CD4-positive, alpha-beta T cell (primary cell): ENCODE measurements at places on chromosomes 5 and 9. TPM values are rescaled to one million over a fixed set of nuclear protein-coding genes. Genes with fewer than 3 reads are reported as not detected.

GRCh38 chr5:139821806-139822552 is 26.4 kb downstream of the PSD2 start:
- H3K4me3 ChIP-seq: no peak overlapping the region
- no peaks in the 10 kb centered on the region for H3K4me1 ChIP-seq
- no peaks in the 10 kb centered on the region for H3K36me3 ChIP-seq
- no peak for DNase-seq

GRCh38 chr5:72368271-72368670 is 48.1 kb downstream of the PTCD2 start:
- no peaks in the 10 kb centered on the region for H3K27me3 ChIP-seq
- no peaks in the 10 kb centered on the region for H3K4me1 ChIP-seq
- no peak overlapping the region for H3K27ac ChIP-seq
- H3K36me3 ChIP-seq: no peaks in the 10 kb centered on the region
- DNase-seq: no peak

DNA sequence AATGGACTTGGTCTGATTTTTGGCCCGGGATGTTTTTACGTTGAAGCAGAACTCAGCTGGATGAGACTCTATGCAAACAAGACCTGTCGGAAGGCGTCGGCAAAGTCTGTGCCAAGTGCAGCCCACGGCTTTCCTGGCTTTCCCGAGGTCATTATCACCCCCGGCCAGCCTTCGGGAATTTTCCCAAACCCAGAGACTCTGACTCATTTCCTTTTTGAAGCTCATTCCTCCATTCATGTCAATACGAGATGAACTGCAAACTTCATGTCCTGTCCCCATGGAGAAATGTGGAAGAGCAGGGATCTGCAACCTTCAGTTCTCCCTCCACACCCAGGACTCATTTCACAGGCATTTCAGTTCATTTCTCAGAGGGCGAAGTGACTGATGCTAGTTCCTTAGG is 95.3 kb downstream of the IRX2 start:
- no peaks in the 10 kb centered on the region for H3K27me3 ChIP-seq
- no peaks in the 10 kb centered on the region for H3K4me1 ChIP-seq
- H3K36me3 ChIP-seq: no peaks in the 10 kb centered on the region
- H3K27ac ChIP-seq: no peak overlapping the region
- no peak for DNase-seq

- H3K4me3 ChIP-seq: no peak overlapping the region
- H3K27me3 ChIP-seq: no peaks in the 10 kb centered on the region
- DNase-seq: no peak
- H3K4me1 ChIP-seq: peaks cover 5% of the 10 kb centered on the region
- no peaks in the 10 kb centered on the region for H3K36me3 ChIP-seq
These were observed 20.8 kb downstream of the RGS3 start for GRCh38 chr9:113484258-113484730.

The IL5 gene
- not detected for total RNA-seq

The CAVIN4 gene
- 0.08 TPM for total RNA-seq

DNA sequence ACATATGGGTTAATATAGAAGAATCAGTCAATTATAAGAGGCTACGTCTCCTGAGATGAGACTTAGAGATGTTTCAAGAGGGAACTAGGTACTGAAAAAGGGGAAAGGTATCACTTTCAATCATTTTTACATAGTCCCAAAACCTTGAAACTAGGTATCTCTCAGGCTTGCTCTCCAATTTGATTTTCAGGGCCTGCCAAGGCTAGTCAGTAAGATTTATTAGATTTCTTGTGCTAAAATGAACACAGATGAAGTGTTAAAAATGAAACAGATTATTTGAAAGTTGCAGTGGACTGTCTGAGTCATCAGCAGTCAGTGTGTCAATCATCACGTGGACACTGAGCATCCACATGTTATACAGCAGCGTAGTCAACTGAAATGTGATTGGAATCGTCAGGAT is 591.1 kb downstream of the DTWD2 start:
- H3K4me3 ChIP-seq: no peak overlapping the region
- H3K4me1 ChIP-seq: no peaks in the 10 kb centered on the region
- no peak overlapping the region for H3K27ac ChIP-seq
- H3K27me3 ChIP-seq: no peaks in the 10 kb centered on the region
- no peak for DNase-seq
- no peaks in the 10 kb centered on the region for H3K36me3 ChIP-seq

DNA sequence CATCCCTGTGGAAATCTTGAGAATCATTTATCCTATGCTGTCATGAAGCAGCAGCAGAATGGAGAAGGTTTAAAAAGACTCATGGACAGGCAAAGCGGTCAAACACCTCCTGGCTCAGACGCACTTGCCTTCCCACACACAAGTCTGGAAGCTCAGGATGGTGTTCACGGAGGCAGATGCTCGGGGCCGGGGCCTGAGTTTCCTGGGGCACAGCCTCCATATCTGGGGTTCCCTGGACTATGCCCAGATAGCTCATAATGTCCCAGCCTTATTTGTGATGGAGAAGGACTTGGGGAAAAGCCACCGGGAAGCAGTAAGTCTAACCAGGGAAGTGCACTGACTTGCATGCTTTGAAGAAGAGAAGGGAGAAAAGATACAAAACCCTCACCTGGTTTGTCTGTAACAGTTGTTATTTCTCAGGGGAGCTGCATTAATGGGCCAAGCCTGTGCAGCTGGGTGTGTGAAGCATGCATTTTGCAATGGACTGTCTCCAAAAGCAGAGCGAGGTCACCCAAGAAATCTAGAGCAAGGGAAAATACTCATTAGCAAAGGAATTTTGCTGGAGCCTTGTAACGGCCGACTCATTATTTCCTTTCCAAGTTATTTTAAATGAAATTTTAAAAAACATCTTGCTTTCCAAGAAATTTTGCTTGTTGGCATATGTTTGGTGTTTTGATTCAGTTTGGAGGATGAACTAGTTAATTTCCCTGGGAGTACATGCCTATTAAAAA is 3.4 kb downstream of the S1PR3 start:
- no peak overlapping the region for H3K4me3 ChIP-seq
- H3K4me1 ChIP-seq: peaks cover 13% of the 10 kb centered on the region
- H3K27ac ChIP-seq: no peak overlapping the region
- no peaks in the 10 kb centered on the region for H3K36me3 ChIP-seq
- peaks cover 33% of the 10 kb centered on the region for H3K27me3 ChIP-seq

The PCDHGA11 gene
- not detected for total RNA-seq

The PTGES gene
- total RNA-seq: 0.38 TPM

GRCh38 chr9:131658377-131659129 is 81.3 kb downstream of the RAPGEF1 start:
- H3K27me3 ChIP-seq: no peaks in the 10 kb centered on the region
- H3K4me1 ChIP-seq: peaks cover 75% of the 10 kb centered on the region

The HAVCR1 gene
- total RNA-seq: 1.7 TPM

- no peaks in the 10 kb centered on the region for H3K36me3 ChIP-seq
- H3K4me3 ChIP-seq: no peak overlapping the region
- no peak overlapping the region for H3K27ac ChIP-seq
These were observed 311.9 kb upstream of the TLE4 start for GRCh38 chr9:79259858-79260257.

The EPB41L4A gene
- 0.08 TPM for total RNA-seq

DNA sequence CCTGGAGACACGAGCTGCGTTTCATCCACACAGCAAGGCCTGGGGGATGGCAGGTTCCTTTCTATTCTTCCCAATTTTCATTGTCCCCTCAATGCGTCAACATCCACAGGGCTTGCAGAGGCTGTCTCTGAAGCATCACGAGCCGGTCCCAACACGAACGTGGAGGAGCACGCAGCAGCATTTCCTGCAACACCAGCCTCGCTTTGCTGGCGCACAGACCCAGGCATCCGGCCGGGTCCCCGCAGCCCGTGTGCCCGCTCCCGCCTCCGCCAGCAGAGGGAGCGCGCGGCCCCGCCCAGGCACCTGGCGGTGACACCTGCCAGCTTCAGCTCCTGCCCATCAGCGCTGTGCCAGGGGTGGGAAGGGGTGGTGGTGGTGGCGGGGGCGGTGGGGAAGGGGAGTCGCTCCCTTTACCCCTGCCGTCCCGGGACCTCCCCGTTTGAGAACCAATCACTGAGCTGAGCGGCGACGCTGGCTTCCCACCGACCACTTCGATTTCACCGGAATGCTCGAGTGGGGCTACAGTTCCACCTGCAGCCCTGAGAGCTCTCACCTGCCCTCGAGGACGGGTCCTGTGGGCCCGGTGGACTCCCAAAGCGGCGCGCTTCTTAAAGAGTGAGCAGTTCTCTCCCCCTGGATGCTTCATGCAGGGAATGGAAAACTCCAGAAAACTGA is 464.5 kb downstream of the ICE1 start:
- H3K4me3 ChIP-seq: no peak overlapping the region
- H3K36me3 ChIP-seq: no peaks in the 10 kb centered on the region
- H3K27ac ChIP-seq: no peak overlapping the region
- H3K4me1 ChIP-seq: no peaks in the 10 kb centered on the region

DNA sequence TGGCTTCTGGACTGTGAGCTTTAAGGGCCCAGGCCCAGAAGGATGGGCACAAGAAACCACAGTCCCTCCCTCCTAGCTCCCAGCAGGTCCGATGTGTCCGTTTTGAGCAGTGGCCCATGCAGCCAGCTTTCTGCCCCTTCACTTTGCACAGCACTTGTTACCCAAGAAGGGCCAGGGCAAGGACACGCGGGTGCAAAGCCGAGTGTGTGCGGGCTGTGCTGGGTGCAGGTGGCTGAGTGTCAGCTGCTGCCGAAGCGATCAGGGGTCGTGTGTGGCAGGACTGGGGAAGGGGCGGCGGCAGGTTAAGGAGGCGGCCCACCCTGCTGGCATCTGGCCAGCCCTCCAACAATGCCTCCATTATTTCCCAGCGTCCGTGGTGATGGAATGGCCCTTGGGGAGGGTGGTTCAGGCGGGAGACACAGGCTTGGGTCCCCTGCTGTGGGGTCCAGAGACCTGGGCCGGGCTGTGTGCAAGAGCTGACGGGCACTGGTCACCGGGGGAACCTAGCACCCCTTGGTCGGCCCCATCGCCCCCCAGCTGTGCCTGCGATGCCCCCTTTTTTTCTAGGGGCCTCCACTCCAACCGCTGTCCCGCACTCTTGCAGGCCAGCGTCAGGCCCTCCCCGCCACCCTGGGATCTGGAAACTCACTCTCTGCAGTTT is 653 bp downstream of the LHX3 start:
- H3K4me1 ChIP-seq: no peaks in the 10 kb centered on the region
- H3K27me3 ChIP-seq: peaks cover 41% of the 10 kb centered on the region
- no peak overlapping the region for H3K4me3 ChIP-seq
- no peak overlapping the region for H3K27ac ChIP-seq

DNA sequence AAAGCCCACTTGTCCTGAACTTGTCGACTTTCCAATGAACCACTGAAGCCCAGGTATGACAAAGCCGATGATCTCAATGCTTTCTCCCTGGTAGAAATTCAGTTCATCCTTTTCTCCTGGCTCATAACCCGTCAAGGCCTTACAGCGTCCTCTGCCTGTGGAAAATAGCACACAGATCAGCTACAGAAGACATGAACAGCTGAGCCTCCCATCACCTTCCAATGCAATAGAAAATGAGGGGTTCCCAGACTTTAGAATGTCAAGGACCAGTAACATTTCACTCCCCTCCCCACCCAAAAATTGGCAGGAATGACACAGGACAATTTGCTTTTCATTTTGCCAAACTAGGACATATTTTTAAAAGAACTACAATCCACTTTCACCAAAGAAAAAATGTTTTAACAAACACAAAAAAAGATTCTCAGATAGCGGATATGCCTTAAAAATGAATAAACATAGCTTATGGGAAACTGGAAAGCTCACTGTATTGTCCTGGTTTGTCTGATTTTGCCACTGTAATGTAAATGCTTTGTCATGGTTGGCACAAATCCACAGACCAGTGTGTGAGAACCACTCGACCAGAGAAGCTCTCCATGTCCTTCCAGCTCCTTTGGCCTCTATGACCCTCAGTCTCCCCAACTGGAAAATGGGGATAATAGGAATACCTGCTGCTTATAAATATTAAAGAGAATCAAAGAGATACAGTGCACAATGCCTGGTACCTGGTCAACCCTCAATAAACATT is 24.4 kb downstream of the SH3TC2 start:
- no peak for DNase-seq
- no peaks in the 10 kb centered on the region for H3K36me3 ChIP-seq

DNA sequence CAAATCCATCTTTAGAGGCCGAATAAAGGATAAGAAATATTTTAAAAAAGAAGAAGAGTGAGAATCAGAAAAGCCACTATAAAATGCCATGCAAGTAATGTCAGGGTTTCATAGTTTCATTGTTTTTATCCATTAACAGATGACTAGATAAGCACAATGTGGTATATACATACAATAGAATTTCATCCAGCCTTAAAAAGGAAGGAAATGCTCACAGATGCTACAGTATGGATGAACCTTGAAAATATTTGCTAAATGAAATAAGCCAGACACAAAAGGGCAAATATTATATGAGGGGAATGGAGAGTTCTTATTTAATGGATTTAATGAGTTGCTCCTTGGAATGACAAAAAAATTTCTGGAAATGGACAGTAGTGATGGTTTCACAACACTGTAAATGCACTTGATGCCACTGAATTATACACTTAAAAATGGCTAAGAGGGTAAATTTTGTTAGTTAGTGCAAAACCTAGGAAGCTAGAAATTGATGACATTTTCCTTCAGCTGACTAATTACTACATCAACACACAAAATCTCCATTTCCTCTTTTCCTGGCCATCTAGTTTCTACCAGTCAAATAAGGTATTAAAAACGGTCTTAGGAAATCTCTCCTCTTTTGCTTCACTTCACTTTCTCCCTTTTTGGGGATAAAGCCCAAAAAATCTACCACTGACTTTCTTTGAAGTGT is 86.6 kb downstream of the GNA14 start:
- no peaks in the 10 kb centered on the region for H3K27me3 ChIP-seq
- no peak for DNase-seq
- no peak overlapping the region for H3K4me3 ChIP-seq
- no peaks in the 10 kb centered on the region for H3K4me1 ChIP-seq
- H3K36me3 ChIP-seq: no peaks in the 10 kb centered on the region

DNA sequence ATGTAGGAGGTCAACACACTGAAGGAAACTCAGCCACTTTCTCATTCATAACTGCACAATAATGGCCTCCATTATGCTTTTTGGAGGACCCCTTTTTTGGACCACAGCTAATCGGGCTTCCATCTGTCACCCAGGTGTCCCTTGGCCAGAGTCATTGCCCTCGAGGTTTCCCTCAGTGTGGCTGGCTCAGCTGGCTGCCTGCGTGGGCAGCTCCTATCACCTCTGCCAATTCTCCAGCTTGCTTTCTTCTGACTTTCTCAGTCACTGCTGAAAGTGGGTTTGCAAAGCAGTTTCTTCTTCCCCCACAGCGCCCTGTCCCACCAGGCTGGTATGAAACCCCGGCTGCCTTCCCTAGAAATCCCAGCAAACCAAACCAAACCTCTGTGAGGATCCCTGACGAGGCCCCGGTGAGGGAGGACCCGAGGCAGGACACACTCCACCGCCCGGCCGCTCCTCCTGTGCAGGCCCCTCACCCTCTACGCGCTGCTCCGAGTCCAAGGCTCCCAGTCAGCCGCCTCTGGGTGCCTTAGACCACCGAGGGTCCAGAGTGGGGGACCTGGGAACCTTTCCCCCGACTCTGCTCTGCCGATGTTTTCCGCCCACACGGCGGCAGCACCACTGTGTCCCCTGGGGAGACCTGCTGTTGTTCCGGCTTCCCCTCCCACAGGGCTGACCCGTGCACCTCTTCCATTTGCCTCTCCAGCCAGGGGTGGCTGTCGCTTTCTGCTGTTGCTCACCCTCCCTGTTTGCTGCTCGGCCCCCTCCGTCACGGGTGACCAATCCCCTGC is 109.5 kb downstream of the TENT4A start:
- H3K4me3 ChIP-seq: no peak overlapping the region
- no peaks in the 10 kb centered on the region for H3K36me3 ChIP-seq
- H3K27me3 ChIP-seq: no peaks in the 10 kb centered on the region

GRCh38 chr5:143516249-143516648 is 112.8 kb upstream of the NR3C1 start:
- no peaks in the 10 kb centered on the region for H3K27me3 ChIP-seq
- no peaks in the 10 kb centered on the region for H3K4me1 ChIP-seq
- H3K4me3 ChIP-seq: no peak overlapping the region
- no peak overlapping the region for H3K27ac ChIP-seq

The TAF11L7 gene
- not detected for total RNA-seq
